Activated naive CD4-positive, alpha-beta T cell treated with anti-CD3 and anti-CD28 coated beads, Interleukin-2, amount 10 ng/mL, durations not matched to agents 7 days and 5 days (primary cell): ENCODE measurements at places on chromosomes 16 and 17.

DNA sequence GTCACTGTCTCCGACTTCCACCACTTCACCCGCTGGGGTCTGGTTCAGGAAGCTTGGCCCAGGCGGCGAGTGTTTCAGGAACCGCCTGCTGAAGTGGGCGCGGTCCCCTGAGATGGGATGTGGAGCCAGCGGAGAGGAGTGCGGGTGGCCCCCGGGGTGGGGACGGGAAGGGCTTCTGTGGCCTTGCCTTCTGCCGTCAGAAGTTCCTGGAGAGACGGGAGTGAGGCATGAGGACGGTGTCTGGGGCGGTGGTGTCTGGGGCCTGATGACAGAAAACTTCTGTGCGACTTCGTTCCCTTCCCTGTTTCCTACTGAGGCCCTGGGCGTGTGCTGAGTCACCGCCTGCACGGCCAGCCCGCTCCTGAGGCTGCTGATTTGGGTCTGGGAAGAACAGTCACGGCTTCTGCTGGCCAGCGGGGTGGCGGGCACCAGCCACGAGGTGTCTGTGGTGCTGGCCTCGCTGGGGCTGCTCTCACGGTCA is 12.3 kb upstream of the NLRC3 start:
- peaks cover 6% of the 10 kb centered on the region for H3K4me1 ChIP-seq
- H3K36me3 ChIP-seq: peaks cover 28% of the 10 kb centered on the region
- no peaks in the 10 kb centered on the region for H3K27me3 ChIP-seq
- H3K27ac ChIP-seq: no peak overlapping the region

- no peaks in the 10 kb centered on the region for H3K36me3 ChIP-seq
- no peak overlapping the region for H3K4me3 ChIP-seq
- H3K27ac ChIP-seq: no peak overlapping the region
- no peak for DNase-seq
- no peaks in the 10 kb centered on the region for H3K27me3 ChIP-seq
- H3K4me1 ChIP-seq: no peaks in the 10 kb centered on the region
These were observed 55.4 kb upstream of the PVALEF start for GRCh38 chr17:81109957-81110356.

GRCh38 chr17:15262291-15263205 is 2.6 kb downstream of the PMP22 start:
- H3K4me1 ChIP-seq: peaks cover 14% of the 10 kb centered on the region
- H3K36me3 ChIP-seq: no peaks in the 10 kb centered on the region
- peak overlapping the region; percentile 42 for H3K27ac ChIP-seq
- peaks cover 89% of the 10 kb centered on the region for H3K27me3 ChIP-seq
- no peak overlapping the region for H3K4me3 ChIP-seq
- DNase-seq: no peak

DNA sequence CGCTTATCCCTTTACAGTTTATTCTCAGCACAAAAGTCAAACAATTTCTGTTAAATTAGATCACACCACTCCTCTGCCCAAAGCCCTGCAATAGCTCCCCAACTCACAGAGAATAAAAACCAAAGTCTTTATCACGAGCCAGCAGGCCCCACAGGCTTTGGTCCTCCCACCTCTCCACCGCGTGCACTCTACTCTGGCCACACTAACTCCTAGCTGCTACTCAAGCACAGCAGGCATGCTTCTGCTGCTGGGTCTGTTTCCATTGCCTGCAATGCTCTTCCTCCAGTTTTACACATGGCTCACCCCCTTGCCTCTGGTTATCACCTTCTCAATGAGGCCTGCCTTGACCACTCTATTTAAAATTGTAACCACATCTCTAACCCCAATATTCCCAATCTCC is 27.6 kb downstream of the HELZ start:
- H3K4me1 ChIP-seq: peaks cover 2% of the 10 kb centered on the region
- H3K4me3 ChIP-seq: no peak overlapping the region
- H3K36me3 ChIP-seq: peaks cover 20% of the 10 kb centered on the region
- no peak for DNase-seq
- no peak overlapping the region for H3K27ac ChIP-seq
- H3K27me3 ChIP-seq: no peaks in the 10 kb centered on the region

DNA sequence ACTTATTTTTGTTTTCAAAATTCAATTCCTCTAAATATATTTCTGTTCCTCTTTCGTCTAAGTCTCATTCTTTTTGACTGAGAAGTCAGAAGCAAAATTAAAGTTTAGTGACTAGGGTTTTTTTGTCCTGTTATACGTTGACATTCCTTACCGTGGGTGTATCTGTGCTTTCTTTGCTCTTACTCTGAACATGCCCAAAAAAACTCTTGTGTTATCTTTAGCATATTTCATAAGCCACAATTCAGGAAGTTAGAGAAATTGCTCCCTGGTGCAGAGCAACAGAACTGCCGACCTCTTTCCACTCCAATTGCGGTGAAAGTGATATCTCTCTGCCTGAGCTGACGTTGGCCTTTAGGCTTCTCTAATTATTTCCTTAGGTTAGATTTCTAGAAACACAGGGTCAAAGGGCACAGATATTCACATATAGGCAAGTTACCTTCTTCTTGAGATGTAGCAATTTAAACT is 65.7 kb downstream of the CENPV start:
- H3K4me1 ChIP-seq: peaks cover 56% of the 10 kb centered on the region
- peak overlapping the region; percentile 98 for H3K27ac ChIP-seq
- peak overlapping the region; percentile 55 for H3K4me3 ChIP-seq
- peaks cover 36% of the 10 kb centered on the region for H3K36me3 ChIP-seq
- DNase-seq: peak; percentile 24

GRCh38 chr17:45131616-45132319 is 547 bp downstream of the PLCD3 start:
- DNase-seq: peak; percentile 67
- H3K4me1 ChIP-seq: peaks cover 22% of the 10 kb centered on the region
- H3K27ac ChIP-seq: no peak overlapping the region
- peak overlapping the region; percentile 57 for H3K4me3 ChIP-seq
- H3K36me3 ChIP-seq: peaks cover 1% of the 10 kb centered on the region
- H3K27me3 ChIP-seq: peaks cover 24% of the 10 kb centered on the region

- H3K36me3 ChIP-seq: peaks cover 67% of the 10 kb centered on the region
- H3K4me3 ChIP-seq: no peak overlapping the region
- H3K27me3 ChIP-seq: no peaks in the 10 kb centered on the region
- no peak overlapping the region for H3K27ac ChIP-seq
These were observed 6.8 kb downstream of the ELOB start for GRCh38 chr16:2770057-2770951.

DNA sequence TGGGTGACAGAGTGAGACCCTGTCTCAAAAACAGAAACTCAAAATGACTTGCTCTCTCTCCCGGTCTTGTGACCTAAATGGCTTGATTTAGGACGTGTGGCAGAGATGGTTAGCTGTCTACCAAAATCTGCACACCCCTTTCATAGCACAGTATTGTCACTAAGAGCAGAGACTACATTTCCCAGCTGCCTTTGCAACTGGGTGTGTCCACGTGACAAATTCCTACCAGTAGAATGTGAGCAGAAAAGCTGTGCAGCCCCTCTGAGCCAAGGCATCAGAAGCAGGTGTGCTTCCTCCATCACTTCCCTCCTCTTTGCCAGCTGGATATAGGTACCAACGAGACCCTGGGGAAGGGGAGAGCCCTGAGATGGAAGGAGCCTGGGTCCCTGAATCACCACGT is 25.5 kb downstream of the GPR142 start:
- H3K27ac ChIP-seq: no peak overlapping the region
- H3K27me3 ChIP-seq: peaks cover 51% of the 10 kb centered on the region
- H3K36me3 ChIP-seq: no peaks in the 10 kb centered on the region
- H3K4me1 ChIP-seq: no peaks in the 10 kb centered on the region

DNA sequence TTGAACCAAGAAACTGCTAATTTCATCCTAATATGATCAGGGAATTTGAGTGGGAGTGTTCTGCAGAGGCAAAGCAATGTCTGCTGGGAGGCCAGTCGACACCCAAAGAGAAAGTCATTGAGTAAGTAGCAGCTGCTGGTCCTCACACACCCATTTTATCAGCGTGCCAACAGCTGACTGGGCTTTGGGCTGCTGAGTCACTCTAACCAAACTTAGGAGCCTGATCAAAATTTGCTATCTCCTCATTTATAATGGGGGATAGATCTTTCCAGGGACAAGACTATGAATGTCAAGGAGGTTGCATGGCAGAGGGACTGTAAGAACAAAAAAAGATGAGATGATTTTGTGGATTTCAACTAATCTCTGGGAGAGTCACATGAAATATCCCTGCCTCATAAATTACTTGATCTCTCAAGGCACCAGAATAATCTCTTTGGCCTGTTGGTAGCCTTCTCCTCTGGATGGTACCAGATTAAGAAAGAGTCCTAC is 32.9 kb downstream of the CPSF4L start:
- no peak overlapping the region for H3K27ac ChIP-seq
- peaks cover 74% of the 10 kb centered on the region for H3K4me1 ChIP-seq
- no peaks in the 10 kb centered on the region for H3K27me3 ChIP-seq
- peaks cover 38% of the 10 kb centered on the region for H3K36me3 ChIP-seq
- DNase-seq: peak; percentile 27

GRCh38 chr17:37430051-37430627 is 23.5 kb downstream of the TADA2A start:
- peaks cover 52% of the 10 kb centered on the region for H3K36me3 ChIP-seq
- H3K27me3 ChIP-seq: no peaks in the 10 kb centered on the region
- H3K4me1 ChIP-seq: peaks cover 37% of the 10 kb centered on the region

GRCh38 chr17:32910769-32911168 is 17.2 kb upstream of the TMEM98 start:
- no peak for DNase-seq
- H3K27ac ChIP-seq: no peak overlapping the region
- no peaks in the 10 kb centered on the region for H3K36me3 ChIP-seq
- H3K27me3 ChIP-seq: peaks cover 19% of the 10 kb centered on the region
- no peak overlapping the region for H3K4me3 ChIP-seq

- DNase-seq: no peak
- no peak overlapping the region for H3K27ac ChIP-seq
- H3K27me3 ChIP-seq: peaks cover 20% of the 10 kb centered on the region
- peaks cover 15% of the 10 kb centered on the region for H3K36me3 ChIP-seq
These were observed 2.7 kb downstream of the ESRP2 start for GRCh38 chr16:68233085-68233834.

- peaks cover 29% of the 10 kb centered on the region for H3K27me3 ChIP-seq
- no peaks in the 10 kb centered on the region for H3K4me1 ChIP-seq
- no peaks in the 10 kb centered on the region for H3K36me3 ChIP-seq
- no peak overlapping the region for H3K27ac ChIP-seq
- H3K4me3 ChIP-seq: no peak overlapping the region
These were observed 33.9 kb downstream of the FZD2 start for GRCh38 chr17:44591206-44591605.

DNA sequence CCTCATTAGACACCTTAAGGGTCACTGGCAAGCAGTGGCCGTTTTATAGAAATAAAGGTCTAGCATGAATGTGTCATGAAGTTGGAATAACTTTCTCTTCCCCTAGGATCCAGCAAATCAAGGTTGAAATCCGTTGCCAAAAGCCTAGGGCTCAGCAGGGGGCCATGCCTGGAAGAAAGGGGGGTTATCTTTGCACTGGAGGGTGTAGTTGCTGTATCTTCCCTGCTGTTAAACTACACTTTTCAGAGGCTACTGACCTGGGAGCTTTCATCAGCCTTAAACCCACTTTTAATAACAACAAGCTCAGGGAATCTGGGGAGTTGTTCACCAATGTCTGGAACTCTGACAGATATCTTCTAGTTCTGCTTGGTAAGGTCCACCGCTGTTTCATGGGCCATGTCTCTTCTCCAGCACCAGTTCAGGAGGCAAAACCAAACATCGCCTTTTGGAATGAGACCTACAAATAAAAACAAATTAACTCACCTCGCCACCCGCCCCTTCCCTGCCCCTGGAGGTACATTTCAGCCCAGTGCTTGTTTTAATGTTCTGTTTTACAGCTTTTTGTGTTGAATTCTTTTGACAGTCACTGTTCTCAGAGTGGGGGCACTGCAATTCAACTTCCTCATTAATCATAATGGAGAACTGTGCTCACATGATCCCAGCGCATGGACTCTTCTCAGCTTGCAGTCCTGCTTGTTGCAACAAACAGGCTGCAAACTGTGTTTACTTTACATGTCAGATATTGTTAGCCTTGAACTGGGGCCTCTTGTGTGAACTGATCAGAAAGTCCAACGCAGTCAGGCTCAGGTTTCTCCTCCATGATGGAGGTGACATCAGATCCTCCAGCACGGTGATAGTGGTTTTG is 508.7 kb downstream of the KCNJ2 start:
- no peak overlapping the region for H3K27ac ChIP-seq
- H3K36me3 ChIP-seq: no peaks in the 10 kb centered on the region
- H3K4me1 ChIP-seq: no peaks in the 10 kb centered on the region
- DNase-seq: no peak

DNA sequence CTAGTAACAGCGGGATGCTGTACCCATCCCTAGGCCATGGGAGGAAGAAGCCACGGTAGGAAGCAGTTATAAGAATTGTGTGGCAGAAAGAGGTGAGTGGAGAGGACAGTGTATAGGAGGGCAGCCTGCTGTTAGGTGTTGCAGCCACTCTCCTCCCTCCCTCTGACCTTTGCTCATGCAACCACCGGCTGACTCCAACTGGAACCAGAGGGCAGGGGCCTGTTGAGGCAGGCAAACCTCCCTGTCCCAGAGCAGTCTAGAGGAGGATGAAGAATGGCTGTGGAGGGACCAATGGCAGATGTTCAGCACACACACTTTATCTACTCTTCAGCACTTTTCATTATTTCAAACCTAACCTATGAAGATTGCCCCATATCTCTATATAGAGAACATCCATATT is 2.2 kb downstream of the TXNL4B start:
- no peaks in the 10 kb centered on the region for H3K27me3 ChIP-seq
- peaks cover 34% of the 10 kb centered on the region for H3K36me3 ChIP-seq
- peaks cover 42% of the 10 kb centered on the region for H3K4me1 ChIP-seq
- H3K27ac ChIP-seq: no peak overlapping the region
- DNase-seq: no peak

GRCh38 chr16:67987460-67988160 is 7.3 kb upstream of the DPEP3 start:
- H3K4me1 ChIP-seq: peaks cover 31% of the 10 kb centered on the region
- H3K27me3 ChIP-seq: no peaks in the 10 kb centered on the region
- H3K36me3 ChIP-seq: no peaks in the 10 kb centered on the region

- no peak overlapping the region for H3K27ac ChIP-seq
- no peaks in the 10 kb centered on the region for H3K27me3 ChIP-seq
- H3K4me3 ChIP-seq: no peak overlapping the region
- DNase-seq: no peak
These were observed 35.2 kb upstream of the CAPN15 start for GRCh38 chr16:492211-492875.

DNA sequence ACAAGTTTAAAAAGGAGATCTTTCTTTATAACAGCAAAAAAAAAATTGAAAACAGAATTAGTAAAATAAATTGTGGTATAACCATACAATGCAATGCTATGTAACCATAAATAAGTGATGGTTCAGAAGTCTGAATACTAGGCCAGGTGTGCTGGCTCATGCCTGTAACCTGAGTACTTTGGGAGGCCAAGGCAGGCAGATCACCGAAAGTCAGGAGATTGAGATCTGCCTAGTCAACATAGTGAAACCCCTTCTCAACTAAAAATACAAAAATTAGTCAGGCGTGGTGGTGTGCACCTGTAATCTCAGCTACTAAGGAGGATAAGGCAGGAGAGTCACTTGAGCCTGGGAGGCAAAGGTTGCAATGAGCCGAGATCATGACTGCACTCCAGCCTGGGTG is 34.6 kb downstream of the CCT6B start:
- H3K4me3 ChIP-seq: no peak overlapping the region
- H3K4me1 ChIP-seq: no peaks in the 10 kb centered on the region
- no peaks in the 10 kb centered on the region for H3K27me3 ChIP-seq
- no peak overlapping the region for H3K27ac ChIP-seq
